Amygdala (tissue), 56 donors: ENCODE measurements at places on chromosomes 12 and 14.

GRCh38 chr12:67705394-67706370, 57.1 kb downstream of the DYRK2 start:
- DNase-seq = no peak

DNA sequence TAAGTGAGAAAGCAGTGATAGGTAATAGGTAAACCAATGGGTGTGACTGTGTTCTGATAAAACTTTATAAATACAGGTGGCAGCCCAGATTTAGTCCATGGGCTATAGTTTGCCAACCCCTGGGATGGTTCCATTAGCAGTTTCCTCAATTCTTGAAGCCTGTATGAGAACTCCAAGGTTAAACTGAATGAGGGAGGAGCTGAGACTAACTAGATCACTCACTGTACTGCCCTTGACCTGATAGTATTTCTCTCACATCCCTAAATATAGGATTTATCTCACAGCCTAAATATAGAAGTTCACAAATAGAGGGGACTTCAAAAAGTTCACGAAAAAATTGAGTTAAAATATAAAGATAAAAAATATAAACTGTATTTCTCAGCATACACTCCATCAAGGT, 439.6 kb upstream of the CCDC196 start:
- no peak for DNase-seq

GRCh38 chr12:15770021-15770420, 19.2 kb downstream of the EPS8 start:
- DNase-seq = no peak

GRCh38 chr12:20577054-20577453, 118.1 kb upstream of the SLCO1C1 start:
- no peak for DNase-seq
